ENCODE measurements at places on chromosomes 7 and 10.

- no peak for DNase-seq
These were observed 5.4 kb upstream of the MARVELD1 start for GRCh38 chr10:97708167-97708566.

DNA sequence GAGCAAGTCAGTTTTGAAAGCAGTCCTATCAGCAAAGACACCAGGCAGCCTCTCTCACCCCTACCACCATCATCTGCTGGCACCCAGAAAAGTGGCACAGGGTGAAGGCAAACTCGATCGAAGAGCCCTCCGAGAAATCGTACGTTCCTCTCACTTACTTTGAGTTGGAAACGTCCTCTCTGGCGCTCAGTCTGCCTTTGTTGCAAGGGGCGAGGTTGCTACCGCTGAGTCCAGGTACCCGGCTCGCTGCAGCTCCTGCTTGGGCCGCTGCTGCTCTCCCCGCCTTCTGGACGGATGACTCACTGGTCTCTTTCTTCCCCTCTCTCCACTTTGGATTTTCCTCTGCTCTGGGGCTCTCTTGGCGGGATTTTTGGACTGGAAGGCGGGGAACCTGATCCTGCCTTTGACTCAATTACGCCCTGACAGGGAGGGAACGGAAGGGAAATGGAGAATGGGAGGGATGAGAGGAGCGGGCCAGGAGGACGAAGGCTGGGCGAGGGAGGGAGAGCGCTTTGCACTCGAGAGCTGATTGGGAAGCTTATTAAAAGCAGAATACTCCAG, at the start of gene PTN:
TSS of gene PTN (minus strand) at position 453 of the 561 bp plus-strand sequence. CDS start 88,760 bp downstream, outside the sequence.
- DNase-seq: no peak

DNA sequence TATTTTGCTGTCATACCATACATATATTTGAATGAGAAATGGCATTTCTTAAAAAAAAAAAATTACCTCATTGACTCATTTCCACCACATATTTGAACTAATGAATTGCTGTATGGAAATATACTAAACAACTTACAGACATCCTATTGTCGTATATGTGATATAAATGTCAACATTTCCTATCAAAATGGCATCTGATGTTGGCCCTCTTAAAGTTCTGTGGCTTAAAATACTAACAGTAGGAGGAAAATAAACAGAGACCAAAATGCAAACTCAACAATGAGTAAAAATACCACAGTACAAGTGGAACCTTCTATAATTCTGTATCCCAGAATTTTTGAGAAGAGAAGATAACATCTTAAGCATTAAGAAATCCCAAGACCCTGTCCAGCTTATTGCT, 405.6 kb upstream of the GALNT17 start:
- DNase-seq: no peak

- no peak for DNase-seq
These were observed 57.2 kb upstream of the VIPR2 start for GRCh38 chr7:159201722-159202330.

DNA sequence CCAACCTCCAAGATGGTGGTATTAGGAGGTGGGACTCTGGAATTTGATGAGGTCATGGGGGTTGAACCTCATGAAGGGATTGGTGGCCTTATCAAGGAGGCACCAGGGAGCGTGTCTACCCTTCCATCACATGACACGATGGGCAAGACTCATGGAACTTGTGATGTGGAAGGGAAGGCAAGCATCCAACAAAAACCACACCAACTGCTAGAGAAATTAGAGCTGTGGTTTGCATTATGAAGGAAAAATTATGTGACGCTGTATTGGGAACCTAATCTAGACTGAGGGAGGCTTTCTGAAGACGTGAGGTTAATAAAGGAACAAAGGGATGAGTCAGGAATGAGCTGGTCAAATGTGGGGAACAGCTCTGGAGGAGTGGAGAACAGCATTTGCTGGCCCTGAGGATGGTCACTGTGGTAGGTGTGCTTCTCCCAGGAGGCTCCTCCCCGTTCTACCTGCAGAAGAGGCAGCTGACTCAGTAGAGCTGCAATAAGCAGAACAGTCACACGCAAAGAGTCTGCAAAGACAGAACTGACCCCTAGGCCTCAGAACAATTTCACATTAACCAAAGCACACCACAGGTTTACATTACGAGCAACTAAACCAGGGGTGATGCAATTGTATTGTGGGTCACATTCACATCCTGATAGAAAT, 236.6 kb upstream of the GRB10 start:
- no peak for DNase-seq

DNA sequence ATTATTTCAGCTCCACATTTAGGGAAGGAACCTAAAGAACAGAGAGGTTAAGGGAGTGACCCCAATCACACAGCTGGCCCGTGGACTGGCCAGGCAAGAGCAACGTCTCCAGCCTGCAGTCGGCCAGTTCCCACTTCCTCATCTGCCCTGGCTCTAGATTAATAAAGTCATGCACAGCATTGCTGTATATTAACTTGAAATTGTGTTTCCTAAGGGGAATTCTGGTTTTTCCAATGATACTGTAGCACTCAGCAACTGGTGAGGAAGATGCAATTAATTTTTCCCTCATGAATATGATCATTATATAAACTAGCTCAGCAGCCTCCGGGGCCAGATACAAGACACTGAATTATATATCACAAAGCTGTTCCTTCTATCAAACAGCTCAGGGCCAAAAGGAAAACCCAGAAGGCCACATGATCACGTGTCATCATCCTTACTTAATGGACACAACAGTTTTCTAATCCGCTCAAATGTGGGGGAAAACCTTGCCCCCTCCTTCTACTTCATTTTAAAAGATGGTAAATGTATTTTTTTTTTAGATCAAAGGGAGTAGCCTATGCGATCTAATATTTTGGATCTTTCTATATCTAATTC, 295.3 kb upstream of the PRKCQ start:
- DNase-seq: no peak

- DNase-seq: no peak
These were observed 32.6 kb downstream of the IKZF1 start for GRCh38 chr7:50336894-50337703.

DNA sequence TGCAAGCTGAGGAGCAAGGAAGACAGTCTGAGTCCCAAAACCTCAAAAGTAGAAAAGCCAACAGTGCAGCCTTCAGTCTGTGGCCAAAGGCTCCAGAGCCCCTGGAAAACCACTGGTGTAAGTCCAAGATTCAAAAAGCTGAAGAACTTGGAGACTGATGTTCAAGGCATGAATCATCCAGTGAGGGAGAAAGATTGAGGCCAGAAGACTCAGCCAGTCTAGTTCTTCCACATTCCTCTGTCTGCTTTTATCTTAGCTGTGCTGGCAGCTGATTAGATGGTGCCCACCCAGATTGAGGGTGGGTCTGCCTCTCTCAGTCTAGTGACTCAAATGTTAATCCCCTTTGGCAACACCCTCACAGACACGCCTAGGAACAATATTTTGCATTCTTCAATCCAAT, 20.1 kb upstream of the MDFIC start:
- no peak for DNase-seq

DNA sequence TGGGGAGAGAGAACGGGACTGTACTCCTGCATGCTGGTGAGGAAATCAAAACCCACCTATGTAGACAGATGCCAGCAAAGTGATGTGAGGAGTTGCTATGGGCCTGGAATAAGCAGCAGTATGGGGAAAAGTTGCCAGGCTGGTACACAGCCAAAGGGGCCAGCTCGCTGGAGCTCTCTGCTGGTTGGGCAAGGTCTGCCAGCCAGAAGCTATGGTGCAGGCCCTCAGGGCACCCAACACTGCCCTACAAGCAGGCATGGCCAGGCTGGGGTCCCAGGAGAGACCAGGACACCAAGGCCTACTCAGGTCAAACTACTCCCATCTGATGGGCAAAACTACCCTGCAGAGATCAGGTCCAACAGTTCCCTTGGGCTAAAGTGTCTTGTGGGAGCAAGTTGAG, 916.6 kb downstream of the IPMK start:
- no peak for DNase-seq

DNA sequence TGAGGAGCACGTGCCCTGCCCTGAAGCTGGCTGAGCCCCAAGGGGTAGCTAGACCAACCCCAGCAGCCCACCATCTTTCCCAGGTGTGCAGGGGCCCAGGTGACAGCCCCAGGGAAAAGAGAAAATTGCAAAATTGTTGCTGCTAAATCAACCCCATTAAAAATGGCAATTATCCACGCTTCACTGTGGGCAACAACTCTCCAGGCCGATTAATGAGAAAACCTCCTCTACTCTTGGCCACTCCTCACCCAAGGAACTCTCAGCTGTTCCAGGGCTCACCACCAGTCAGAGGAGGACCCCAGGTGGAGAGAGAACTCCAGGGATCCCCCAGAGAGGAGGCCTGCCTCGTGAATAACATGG, 516.1 kb upstream of the MGMT start:
- no peak for DNase-seq
